ENCODE measurements at places on chromosomes 4 and X.
A peak's percentile ranks its signal among the peaks of the same experiment; 100 is the strongest.

DNA sequence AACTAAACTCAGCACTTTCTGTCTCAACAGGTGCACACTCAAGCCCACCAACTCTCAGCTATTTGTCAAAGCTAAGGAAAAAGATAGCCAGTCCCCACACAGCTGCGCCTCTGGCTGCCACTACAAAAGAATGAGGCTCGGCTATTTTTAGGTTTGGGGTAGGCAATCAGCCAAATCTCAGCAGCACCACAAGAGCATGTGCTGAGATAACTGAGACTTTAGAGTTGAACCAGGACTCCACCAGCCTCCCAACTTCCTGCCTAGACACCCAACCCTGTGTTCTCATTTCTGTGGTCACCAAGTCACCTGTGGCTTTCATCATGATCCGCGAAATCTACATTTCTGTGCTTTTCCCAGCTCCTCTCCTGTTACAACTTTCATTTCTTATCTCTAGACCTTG is 28.0 kb downstream of the DMD start:
- no peak for DNase-seq

DNA sequence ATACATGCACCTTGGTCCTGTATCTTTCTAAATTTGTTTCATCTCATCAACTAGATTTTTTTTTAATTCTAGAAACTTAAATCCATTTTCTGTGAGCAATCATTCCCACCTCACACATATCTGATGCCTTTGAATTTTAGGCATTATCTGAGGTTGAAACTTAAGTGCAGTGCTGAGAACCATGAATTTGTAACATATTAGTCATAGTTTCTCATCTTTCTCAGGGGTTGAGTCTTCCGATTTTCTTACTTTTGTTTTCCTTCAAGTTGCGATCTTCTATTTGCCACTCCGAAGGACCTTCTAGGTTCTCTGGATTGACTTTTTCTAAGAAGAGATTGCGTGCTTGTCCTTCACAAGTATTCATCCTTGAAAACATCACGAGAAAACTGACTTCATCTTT is 3.7 kb upstream of the NR0B1 start:
- DNase-seq = no peak

DNA sequence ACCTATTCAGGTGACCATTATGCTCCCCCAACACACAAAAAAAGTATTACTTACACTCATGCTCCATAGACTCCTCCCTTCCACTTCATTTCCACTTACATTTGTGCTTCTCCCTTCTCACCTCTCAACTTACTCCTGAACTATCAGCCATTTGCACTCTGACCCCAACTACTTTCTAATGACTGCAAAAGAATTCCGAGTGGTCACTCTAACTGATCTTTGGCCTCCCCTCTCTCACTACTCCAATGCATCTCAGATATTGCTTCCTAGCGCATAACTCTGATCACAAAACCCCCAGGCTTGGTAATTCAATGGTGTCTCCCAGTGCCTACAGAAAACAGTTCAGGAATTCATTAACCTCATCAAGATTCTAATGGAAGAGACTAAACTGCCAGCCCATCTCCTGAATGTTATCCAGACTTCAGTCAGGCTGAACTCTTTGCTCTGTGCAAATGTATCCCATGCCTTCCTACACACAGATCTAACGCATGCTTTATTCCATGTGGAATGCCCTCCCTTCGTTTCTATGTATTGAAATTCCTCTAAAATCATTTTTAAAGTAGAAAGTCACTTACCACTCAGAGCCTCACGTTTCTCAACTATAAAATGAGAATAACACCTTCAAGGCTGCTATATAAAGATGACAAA is 61.1 kb downstream of the FRYL start:
- DNase-seq = no peak

- no peak for DNase-seq
Measured at GRCh38 chrX:118780911-118781310, 42.7 kb upstream of the ZCCHC12 start.

GRCh38 chrX:769796-770195 is 139.2 kb downstream of the SHOX start:
- no peak for DNase-seq

DNA sequence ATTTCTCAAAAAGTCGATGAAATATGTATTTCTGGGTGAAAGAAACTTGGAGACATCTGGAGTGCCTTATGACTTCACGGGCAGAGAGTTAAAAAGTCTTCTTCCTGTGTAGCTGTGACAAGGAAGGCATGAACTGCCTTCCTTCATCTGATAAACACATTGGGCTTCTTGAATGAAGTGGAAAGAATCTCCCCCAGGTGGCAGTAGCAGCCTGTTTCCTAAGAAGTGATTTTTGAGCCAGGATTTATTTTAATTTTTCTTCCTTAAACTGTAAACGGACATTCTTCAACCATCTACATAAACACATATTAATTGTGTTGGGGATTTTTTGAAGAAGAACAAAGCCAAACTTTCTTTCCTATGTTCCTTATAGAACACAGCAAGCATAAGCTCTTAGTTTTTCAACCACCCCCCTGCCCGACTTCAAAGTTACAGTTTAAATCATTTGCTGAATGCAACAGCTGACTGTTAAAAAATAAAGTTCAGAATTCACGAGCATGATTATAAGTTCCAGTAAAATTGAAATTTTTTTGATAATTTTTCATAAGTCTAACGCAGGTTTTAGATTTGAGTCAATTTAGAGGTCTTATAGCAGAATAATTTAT is 980 bp upstream of the GIMD1 start:
- no peak for DNase-seq

DNA sequence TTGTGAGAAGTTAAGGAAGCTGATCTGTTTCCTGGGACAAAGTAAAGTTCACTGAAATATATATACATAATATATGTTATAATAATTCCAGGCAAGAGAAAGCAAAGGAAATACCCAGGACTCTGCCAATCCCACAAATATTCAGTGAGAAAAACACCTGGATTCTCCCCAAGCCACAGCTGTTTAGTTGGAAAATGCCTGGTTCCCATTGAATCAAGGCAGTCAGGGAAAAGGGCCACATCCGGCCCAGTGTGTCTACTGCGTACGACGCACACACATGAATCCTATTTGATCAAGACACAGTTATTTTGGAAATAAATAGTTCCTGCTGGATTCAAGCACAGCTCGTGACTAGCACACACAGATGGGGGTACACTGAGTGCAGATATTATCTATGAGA is 6.3 kb upstream of the DCHS2 start:
- DNase-seq = no peak

DNA sequence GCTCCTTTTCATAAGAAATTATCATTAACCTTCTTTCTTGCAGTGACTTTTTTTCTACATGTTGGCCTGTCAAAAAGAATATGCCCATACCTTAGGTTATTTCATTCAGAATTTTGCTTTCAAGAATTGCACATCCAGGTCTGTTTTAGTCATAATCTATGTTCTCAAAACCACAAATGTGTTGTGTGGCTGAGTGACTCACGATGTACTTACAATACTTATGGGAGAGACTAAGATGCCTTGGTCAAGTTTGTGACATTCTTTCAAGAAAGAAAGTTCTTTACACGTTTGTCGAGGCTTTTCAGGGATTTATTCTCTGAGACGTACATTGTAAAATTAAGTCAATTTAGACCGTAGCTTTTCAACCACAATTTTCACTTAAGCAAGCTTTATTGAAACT is 396.7 kb downstream of the FSTL5 start:
- no peak for DNase-seq

DNA sequence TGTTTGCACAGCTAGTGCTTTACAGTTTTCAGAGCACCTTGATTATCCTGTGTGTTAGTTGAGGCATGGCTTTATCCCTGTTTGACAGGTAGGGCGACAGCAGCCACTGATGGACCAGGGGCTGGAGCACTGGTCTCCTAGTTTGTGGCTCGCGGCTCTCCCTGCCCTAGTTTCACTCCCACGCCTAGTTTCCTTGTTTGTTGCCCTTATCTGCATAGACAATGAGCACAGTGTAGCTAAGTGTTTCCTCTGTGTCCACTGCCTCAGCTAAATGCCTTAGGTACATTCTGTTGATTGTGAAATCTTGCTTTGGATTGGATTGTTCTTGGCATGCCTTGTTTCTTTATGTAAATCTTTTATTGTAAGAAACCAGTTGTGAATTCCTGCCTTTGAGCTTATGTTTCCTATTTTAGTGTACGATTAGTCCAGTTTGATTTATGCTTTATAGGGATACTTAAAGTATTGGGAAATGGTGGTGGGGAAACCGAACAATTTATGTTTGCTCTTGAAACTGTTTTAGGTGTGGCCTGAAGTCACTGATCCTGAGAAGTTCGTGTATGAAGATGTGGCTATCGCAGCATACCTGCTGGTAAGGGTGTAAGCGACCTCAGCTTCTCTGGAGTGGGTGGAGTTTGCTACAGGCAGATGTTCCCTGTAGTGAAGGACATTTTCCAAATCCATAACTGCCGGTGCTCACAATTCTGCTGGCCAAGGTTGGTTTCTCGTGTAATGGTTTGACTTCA is 11.0 kb downstream of the TRMT44 start:
- no peak for DNase-seq

DNA sequence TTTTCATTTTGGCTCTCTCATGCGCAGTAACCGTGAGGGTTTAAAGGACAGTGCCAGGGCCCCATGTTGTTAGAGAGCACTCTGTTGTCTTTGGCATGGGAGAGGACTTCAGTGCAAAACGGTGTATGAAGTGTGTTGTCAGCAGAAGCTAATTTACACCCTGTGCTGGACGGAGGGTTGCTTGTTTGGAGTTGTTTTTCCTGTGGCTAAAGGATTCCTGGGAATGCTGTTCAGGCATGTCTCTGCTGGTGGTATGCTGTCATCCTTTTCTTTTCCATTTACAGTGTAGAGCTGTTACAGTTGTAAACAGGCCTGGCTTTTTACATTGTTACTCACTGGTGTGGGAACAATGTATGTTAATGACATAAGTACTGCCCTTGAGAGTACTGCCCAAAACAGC is 206.3 kb downstream of the CBR4 start:
- DNase-seq = no peak

DNA sequence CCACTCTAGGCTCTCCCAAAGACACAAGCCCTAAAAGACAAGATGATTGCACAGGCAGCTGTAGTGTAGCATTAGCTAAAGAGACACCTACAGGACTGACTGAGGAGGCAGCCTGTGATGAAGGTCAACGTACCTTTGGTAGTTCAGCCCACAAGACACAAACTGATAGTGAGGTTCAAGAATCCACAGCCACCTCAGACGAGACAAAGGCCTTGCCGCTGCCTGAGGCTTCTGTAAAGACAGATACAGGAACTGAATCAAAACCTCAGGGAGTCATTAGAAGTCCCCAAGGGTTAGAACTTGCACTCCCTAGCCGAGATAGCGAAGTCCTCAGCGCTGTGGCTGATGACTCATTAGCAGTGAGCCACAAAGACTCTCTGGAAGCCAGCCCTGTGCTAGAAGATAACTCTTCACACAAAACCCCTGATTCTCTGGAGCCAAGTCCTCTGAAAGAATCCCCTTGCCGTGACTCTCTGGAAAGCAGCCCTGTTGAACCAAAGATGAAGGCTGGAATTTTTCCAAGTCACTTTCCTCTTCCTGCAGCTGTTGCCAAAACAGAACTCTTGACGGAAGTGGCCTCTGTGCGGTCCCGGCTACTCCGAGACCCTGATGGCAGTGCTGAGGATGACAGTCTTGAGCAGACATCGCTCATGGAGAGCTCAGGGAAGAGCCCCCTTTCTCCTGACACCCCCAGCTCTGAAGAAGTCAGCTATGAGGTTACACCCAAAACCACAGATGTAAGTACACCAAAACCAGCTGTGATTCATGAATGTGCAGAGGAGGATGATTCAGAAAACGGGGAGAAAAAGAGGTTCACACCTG is 306.3 kb downstream of the ANK2 start:
- DNase-seq = peak; percentile 45

DNA sequence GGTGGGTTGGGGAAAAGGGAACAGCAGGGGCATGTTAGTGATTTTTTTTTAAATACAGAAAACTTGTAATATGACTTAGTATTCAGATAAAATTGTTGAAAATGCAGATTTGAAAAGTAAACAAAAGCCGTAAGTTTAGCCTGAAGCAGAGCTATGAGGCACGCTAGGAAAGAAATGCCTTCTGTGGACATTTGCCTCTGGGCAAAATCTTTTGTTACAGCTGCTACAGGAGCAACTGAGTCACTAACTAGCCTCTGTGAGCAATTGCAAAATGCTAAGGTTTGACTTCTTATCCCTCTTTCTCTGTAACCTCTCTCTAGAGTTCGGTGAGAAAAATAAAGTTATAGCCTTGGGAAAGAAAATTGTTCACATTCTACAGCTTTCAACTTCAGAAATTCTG is 350.0 kb downstream of the SLC7A11 start:
- no peak for DNase-seq

DNA sequence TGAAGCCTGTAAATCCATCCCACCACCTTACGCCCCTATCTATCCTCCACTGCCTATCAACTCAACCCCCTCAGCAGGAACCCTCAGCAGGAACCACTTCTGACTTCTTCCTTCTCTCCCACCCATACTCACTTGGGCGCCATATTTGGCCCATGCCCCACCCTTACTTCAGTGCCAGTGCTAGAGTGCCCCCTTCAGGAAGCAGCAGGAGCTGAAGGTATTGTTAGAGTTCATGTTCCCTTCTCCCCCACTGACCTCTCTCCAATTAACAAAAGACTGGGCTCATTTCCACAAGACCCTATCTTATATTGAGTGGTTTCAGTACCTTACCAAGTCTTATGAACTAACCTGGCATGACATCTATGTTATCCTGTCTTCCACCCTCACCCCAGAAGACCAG is 363.1 kb upstream of the SLIT2 start:
- DNase-seq = no peak
